HuH-7.5 (cell line): ENCODE measurements at places on chromosomes 1 and 21.
A peak's percentile ranks its signal among the peaks of the same experiment; 100 is the strongest.

DNA sequence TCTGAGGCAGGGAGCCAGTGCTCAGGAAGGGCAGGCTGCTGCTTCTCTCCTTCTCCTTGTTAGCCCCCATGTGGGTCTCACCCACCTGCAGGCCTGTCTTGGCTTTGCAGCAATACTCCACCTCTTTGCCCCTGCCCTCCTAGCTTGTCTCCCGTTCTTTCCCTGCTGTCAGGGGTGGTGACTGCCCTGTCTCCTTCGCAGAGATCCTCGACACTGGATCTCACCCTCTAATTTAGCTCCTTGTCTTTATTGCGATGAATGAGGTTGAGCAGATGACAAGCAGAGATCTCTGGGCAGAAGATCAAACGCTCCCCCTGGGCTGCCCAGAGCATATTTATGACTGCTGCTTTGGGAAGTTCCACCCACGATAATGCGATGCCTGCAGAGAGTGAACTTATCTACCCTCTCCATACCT lies 199.2 kb downstream of the ROR1 start:
- DNase-seq: no peak

- DNase-seq: no peak
These were observed 79.8 kb downstream of the WDR4 start for GRCh38 chr21:42799516-42799915.

DNA sequence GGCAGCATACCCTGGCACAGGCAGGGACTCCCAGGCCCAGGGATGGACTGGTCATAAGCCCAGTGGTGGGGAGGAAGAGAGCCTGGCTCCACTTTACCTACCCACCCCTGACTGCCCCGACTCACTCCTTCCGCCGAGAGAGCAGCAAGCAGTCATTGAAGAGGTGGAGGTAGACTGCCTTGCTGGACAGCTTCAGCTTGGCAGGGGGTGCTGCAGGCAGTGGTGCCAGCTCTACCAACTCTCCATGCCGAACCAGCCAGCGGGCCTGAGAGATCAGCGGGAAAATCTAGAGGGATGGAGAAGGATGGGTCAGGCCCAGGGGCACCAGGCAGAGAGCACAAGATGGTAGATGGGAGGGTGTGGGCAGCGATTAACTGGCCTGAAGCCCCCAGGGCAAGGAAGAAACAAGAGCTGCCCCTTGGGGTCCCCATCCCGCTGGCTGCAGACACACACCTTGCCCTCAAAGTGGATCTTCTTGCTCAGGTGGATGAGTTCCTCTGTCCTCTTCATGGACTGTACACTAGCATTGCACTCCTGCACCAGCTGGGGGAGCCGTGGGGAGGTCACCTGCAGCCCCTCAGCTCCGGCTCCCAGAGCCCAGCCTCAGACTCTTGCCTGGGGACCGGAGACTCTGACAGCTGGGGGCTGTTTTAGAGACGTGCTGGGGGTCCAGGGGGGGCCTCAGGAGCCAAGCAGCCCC lies 7.7 kb downstream of the ARHGEF19 start:
- peak; percentile 59 for DNase-seq

- no peak for DNase-seq
These were observed 34.8 kb upstream of the LYST start for GRCh38 chr1:235901461-235901860.

- no peak for DNase-seq
These were observed 646.3 kb downstream of the KIF26B start for GRCh38 chr1:245800901-245801605.

DNA sequence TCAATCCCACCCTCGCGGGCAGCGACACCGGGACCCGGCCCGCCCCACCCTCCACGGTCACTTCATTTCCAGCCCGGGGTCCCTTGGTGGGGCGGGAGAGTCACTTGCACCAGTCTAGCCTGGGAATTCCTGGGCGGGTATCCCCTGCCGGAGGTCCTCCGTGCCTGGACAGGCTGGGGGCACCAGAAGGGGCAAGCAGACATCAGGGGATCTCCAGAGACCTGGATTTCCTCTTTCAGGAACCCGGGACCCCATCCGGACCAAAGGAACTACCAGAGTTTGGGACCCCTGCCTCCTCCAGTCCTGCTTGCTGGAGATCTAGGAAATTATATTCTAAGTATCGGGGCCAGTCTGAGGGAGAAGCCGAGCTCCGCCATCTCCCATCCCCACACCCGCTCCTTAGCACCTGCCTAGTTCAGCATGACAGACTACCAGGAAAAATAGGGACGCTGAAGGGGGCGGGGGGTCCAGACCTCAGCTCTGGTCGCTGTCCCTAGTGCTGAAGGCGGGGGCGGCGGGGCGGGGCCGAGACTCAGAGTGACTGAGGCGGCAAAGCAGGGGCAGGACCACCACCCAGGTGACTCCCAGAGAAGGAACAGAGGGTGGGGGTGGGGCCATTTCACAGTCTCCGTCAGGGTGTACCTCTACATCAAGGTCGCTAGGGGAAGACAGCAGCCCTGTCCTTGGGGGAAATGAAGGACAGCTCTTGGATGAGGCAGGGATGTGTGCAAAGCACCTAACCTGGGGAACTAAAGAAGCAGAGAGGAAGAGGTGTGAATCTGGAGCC lies 832 bp downstream of the HCN3 start:
- DNase-seq: peak; percentile 88

GRCh38 chr1:232486454-232487207 lies 143.3 kb downstream of the SIPA1L2 start:
- no peak for DNase-seq

GRCh38 chr1:171366085-171366484 lies 52.1 kb downstream of the FMO4 start:
- no peak for DNase-seq

- DNase-seq: no peak
These were observed 20.3 kb downstream of the PDC start for GRCh38 chr1:186440584-186440983.

- DNase-seq: no peak
These were observed 102.6 kb upstream of the PPM1J start for GRCh38 chr1:112817555-112818373.

DNA sequence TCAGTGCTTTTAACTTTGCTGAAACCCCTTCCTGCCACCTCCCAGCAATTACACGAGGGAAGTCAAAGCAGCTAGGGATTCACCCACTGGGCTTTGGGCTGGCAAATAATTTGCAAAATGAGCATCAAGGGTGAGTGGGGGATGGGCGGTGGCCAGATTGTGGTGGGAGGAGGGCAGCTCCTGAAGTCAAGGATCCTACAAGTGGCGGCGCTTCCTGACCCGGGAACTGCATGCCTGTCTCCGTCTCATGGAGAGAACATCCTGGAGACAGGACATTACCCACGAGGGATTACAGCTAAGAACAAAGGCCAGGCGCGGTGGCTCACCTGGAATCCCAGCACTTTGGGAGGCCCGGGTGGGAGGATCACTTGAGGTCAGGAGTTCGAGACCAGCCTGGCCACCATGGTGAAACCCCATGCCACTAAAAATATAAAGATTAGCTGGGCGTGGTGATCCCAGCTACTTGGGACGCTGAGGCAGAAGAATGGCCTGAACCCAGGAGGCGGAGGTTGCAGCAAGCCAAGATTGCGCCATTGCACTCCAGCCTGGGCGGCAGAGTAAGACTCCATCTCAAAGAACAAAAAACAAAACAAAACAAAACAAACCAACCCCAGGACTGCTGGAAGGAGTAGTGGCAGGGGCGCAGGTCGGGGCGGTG lies 12.9 kb downstream of the TTC34 start:
- DNase-seq: no peak

GRCh38 chr1:186307445-186307844 lies 67.6 kb downstream of the TPR start:
- no peak for DNase-seq

DNA sequence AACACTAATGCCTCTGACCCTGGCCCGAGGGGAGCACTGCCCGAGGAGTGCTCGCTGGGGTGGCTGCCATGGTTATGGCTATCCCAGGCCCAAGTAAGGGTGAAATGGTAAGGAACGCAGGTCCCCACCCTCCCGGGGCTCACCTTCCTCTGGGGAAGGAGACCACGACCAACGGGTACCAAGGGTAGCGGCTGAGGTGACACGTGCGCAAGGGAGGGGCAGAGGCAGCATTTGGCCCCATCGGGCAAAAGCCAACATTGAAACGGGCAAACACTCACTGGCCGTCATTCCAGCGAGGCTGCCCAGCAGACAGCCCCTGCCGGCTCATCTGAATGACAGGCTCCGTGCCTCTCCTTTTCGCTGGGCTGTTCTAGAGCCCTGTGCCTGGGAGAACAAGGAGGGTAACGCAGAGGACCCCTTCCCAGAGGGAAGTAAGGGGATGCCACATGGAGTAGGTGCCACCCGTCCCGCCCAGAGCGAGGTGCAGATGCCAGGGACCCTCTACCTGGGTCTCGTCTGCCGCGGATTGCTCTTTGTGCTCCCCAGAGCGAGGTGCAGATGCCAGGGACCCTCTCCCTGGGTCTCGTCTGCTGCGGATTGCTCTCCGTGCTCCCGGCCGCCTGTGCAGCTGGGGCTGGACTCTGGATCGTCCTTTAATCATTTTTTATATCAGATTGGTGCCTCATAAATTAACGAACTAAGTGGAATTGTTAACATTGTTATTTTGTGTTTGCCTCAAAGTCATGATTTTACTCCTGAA lies 16.2 kb downstream of the ACTRT2 start:
- no peak for DNase-seq
